Endothelial cell of umbilical vein (primary cell): ENCODE measurements at places on chromosomes 12 and 14. TPM values are rescaled to one million over a fixed set of nuclear protein-coding genes. Genes with fewer than 3 reads are reported as not detected.

DNA sequence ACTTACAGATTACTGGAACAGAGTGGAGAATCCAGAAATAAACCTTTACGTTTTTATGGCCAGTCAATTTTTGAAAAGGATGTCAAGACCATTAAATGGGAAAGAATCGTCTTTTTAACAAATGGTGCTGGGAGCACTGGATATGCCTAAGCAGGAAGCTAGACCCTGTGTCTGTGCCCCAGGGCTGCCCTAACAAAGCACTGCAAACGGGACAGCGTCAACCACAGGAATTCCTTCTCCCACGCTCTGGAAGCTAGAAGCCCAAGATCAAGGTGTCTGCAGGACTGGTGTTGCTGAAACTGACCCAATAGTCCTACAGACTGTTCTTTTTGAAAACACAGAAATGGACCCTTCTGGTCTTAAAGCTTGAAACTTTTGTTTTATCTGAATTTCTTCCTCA, 9.3 kb upstream of the TMEM121 start:
- DNase-seq: no peak

GRCh38 chr14:101114726-101115515, 211.4 kb upstream of the RTL1 start:
- DNase-seq: no peak

- DNase-seq: no peak
Measured at GRCh38 chr14:55328317-55328716, 57.1 kb downstream of the FBXO34 start.

- DNase-seq: no peak
Measured at GRCh38 chr12:115004470-115005146, 320.6 kb upstream of the TBX3 start.

DNA sequence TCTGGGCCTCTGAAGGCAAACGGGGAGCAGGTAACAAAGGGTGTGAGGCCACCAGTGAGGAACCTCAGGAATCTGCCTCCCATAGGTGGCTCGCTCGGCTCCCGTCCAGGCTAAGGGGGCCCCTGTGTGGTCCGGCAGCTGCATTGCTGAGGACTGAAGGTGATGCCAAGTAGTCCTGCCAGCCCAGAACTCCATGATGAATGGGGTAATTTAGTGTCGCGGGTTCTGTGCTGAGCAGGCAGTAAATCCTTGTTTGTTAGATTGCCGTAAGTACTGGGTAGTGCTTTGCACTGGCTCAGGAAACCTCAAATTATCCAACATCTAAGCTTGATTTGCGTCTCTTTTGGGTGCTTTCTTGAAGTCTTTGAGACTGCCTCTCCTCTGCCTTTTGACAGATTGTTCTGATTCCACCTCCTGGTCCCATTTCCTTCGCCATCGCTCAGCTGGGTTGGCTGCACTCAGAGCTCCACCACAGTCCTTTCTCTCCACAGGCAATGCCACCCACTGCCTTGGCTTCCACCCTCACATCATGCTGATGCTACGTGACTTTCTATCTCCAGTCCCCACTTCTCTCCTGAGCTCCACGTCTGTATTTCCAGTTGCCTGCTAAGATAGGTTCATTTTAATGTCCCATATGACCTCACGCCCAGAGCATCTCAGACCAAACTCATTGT, 392.0 kb downstream of the FUT8 start:
- no peak for DNase-seq

DNA sequence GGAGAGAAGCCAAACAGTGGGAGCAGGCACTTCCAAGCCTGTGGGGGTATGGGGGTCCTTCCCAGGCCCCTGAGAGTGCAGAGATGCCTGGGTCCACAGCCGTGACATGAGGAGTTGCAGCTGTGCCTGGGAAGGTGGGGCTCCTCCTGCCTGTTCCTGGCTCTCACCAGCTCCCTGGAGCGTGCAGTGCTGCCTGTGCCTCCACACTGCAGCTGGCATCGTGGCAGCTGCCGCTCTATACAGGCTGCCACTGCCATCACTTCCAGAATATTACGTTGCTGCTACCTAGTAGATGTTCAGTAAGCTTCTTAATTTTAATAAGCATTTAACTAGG, 223.7 kb downstream of the KCNC2 start:
- no peak for DNase-seq

The ANHX gene
- not detected in 2 replicates for total RNA-seq
